ENCODE measurements at places on chromosomes 12 and 14.

- no peak for DNase-seq
Observed at GRCh38 chr12:85092814-85093370, 56.7 kb downstream of the LRRIQ1 start.

DNA sequence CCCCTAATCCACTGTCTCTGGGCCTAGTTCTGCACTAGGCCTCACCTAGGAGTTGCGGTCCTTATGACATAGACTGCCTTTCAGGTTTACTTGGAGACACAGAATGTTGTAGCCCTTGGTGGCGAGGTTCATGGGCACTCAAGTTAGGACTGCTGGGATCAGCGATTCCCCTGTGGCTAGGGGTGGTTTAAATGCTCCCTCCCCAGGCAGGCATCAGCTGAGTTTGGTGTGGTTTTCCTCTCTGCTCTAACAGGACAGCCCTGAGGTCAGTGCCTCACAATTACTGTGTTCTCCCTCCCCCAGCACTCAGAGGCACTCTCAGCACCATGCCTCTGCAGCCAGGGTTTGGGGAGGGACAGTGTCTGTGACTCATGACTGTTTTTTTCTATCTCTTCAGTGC lies 22.2 kb upstream of the RDH16 start:
- DNase-seq: no peak

DNA sequence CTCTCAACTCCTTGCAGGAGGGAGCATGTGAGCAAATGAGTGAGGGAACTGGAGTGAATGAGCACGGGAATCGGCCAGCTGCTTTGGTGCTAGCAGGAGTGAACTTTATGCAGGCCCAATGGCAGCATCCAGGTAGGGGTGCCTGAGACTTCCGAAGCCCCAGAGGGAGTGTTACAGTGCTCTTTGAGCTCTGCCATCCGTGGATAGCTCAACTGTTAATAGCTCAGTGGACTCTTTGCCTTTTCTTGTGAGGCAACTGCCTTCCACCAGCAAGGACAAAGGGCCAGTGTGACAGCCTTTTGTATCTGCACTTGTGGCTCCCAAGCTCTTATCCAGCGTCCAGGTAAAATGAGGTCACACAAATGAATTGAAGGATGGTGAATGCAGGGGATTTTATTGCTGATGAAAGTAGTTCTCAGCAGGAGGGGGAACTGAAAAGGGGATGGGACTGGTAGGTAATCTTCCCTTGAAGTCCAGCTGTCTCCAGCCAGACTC lies 12.9 kb downstream of the CREBL2 start:
- DNase-seq: no peak

GRCh38 chr14:19902409-19902808 lies 18.0 kb upstream of the OR4K5 start:
- DNase-seq: no peak

- no peak for DNase-seq
Observed at GRCh38 chr12:29725587-29726320, 58.0 kb downstream of the TMTC1 start.

GRCh38 chr14:89399157-89399556 lies 17.9 kb downstream of the FOXN3 start:
- no peak for DNase-seq

DNA sequence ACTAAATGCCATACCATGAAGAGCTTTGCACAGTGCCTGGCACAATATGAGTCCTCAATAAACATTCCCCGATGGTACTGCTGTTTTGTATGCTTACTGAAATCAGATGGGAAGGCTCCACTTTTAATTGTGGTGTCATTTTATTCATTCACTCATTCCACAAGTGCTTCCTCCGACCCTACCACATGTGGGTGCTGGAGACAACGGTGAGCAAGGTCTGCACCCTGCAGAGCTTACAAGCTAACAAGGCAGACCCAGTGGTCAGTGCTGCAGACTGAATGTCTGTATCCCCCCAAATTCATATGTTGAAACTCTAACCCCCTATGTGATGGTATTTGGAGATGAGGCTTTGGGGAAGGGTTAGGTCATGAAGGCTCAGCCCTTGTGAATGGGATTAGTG lies 48.3 kb downstream of the RFX4 start:
- no peak for DNase-seq

- DNase-seq: no peak
Observed at GRCh38 chr12:95368931-95369330, 105.0 kb upstream of the METAP2 start.

- DNase-seq: peak; percentile 50
Observed at GRCh38 chr12:14954269-14954668, 7.1 kb downstream of the ARHGDIB start.

GRCh38 chr12:68291396-68292036 lies 38.1 kb upstream of the IL22 start:
- DNase-seq: no peak

DNA sequence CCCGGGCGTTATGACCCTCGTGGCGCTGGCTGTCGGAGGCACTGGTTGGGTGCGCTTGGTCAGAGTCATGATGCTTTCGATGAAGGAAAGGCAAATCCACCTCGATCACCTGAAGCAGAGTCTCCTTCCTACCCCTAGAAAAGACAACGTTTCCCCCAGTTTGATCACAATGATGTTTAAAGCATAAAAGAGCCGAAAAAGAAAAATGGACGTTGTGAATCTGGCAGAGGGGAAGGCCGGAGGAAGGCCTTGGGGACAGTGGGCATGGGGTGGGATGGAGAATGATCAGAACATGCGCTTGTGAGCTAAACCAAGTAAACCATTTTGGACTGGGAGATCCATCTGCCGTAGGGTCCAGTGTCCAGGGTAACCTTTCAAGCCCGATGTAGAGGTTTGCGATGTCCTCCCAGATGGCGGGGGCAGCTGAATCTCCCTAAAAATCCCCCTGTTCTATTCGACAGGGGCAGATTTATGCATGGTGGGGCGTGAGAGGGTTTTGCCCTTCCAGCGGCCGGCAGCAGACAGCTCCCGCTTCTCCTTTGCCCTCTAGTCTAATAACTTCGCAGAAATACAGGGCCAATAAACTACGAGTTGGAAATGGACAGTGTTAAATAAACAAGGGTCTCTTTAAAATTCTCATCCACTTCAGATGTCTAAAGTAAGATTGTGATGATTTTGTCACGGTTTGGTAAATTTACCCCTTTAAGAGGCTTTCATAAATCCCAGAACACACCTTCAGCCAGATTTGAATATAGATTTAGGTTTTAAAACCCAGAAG lies 2.3 kb upstream of the OTX2 start:
- DNase-seq: no peak

DNA sequence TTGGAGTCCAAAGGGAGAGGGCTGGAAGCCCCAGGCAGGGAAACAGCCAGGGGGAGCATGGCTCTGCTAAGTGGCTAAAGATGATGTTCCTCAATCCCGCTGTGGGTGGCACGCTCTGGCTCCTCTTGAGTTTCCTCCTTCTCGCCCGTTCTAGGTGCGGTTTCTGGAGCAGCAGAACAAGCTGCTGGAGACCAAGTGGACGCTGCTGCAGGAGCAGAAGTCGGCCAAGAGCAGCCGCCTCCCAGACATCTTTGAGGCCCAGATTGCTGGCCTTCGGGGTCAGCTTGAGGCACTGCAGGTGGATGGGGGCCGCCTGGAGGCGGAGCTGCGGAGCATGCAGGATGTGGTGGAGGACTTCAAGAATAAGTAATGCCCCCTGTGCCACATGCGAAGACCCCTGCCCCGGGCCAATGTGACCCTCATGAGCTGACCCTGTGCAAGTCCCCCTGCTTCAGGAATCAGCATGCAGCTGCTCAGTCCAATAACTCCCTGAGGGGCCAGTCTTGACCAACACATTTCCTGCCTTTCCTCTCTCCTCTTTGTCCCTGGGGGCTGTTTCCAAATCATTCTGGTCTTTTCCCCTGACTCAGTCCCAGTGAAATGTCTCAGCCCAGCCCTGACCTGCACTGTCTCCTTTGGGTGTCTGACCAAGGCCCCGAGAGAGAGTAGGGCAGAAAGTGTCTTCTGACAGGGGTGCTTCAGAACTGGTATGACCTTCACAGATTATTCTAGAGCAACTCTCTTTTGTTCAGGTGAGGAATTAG lies 2.1 kb downstream of the KRT7 start:
- no peak for DNase-seq

GRCh38 chr12:70002097-70002911 lies 177.3 kb downstream of the MYRFL start:
- DNase-seq: no peak

DNA sequence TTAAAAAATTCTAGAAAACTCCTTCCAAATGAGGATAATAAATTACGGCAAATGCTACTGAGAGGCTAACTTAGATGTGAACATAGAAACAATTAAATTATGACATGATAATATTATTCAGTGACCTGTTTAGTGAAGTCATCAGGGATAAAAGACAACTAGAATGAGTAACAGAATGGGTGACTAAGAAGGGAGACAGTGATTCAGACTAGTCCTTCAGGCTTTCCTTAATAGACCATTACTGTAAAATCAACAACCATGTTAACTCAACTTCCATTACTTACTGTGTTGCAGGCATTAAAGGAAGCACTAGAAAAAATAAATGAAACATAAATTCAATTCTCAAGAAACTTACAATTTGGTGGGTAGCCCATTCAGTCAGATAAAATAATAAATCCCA lies 543.9 kb upstream of the LRFN5 start:
- no peak for DNase-seq

DNA sequence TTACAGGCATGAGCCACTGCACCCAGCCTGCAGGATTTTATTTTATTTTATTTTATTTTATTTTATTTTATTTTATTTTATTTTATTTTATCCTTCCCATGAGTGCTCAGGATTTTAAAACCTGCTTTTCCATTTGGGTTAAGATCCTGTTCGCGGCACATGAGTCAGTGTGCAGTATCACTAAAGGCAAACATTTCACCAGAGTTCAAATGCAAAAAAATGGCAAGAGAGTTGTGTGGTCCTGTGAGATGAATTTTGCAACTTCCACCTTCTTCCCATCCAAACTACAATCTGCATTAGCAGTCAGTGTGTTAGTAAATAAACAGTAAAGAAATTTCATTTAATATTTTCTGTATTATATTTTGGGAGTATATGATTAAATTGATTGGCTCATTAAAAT lies 29.0 kb downstream of the MOAP1 start:
- no peak for DNase-seq

DNA sequence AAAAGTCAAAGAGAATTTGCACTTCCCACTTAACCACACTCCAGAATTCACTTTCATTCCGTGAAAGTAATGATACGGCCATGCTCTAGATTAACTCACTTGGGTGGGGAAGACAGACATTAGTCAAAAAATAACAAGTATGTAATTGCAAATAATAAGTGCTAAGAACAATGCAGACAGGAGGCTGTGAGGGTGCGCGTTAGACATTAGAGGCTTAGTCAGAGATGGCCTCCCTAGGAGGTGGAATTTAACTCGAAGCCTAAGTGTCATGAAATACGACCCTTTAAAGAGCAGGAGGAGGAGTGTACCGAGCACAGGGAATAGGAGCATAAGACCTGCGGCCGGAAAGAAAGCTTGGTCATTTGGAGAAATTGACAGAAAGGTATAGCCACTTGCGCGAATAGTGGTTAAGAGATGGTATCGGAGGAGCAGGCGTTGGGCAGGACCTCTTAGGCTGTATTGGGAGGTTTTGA lies 628 bp downstream of the SNRPF start:
- DNase-seq: no peak

DNA sequence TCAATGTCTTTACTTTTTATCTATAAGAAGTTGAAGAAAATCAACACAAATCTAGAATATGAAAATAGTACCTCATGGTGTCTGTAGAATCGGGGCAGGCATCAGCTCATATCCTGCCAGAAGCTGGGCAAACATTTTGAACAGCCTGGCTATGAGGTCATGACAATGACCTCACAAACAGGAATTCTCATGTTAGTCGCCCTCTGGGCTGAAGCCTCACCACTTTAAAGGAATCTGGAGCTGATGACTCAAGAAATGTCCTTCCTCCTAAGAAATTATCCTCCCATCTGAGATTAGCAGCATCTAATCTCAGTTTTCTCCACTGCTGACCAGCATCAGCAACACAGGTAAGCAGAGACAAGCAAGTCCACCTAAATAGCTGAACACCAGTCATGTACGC lies 27.1 kb downstream of the CLIP1 start:
- no peak for DNase-seq

GRCh38 chr14:104353921-104354701 lies 215.7 kb downstream of the KIF26A start:
- DNase-seq: no peak

Measured in CD8-positive, alpha-beta T cell (primary cell).